ENCODE measurements at places on chromosomes 2 and 18. TPM values are rescaled to one million over a fixed set of nuclear protein-coding genes. Genes with fewer than 3 reads are reported as not detected.

DNA sequence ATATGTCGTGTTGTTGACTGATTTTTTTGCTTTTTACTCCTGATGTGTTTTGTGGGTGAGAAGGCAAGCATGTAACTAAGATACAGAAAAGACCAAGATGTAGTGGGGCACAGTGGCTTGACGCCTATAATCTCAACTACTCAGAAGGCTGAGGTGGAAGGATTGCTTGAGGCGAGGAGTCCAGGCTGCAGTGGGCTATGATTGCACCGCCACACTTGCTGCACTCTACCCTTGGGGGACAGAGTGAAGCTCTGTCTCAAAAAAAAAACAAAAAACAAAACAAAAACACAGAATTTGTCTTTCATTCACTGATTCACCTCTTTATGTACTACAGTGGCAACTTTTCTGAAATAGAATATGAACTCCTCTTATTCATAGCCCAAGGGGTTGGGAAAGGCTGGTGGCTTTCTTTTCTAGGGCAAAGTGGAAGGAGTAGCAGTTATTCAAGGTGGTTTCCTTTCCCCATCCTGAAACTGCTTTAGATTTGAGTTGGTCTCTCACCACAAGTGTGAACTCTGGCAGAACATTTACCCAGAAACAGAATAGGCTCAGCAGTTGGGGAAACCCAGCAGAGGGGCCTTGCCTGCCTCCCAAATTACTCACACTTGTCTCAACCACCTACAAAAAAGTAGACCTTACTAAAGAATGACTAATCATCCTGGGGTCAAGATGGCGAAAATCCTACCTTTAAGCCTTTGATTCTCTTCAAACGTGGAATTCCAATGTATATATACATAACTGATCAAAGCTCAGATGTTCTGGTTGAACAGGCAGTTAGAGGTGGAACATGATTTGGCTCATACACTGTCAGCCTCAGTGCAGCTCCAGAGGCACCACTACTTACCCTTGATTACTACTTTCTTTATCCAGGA is 6.5 kb downstream of the TANK start:
- DNase-seq: no peak

DNA sequence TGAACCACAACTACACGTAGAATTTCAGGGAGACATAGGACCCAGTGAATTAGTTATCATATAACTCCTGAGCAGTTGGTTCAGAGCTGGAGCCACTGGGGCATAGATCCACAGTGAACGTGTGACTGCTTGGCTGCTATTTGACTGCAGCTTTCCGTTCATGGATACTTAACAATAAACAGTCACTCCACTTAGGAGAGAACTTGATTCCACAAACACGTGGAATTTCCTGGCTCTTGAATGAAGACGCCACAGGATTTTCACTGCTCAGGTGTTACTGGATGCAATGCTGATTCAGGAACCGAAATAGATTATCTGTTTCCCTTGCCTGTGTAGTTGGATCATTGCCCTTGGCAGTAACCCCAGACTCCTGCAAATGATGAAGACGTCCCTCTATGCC is 679.1 kb upstream of the ZEB2 start:
- DNase-seq: peak; percentile 64

- DNase-seq: no peak
These were observed 39.4 kb upstream of the NCKAP5 start for GRCh38 chr2:133607679-133608078.

DNA sequence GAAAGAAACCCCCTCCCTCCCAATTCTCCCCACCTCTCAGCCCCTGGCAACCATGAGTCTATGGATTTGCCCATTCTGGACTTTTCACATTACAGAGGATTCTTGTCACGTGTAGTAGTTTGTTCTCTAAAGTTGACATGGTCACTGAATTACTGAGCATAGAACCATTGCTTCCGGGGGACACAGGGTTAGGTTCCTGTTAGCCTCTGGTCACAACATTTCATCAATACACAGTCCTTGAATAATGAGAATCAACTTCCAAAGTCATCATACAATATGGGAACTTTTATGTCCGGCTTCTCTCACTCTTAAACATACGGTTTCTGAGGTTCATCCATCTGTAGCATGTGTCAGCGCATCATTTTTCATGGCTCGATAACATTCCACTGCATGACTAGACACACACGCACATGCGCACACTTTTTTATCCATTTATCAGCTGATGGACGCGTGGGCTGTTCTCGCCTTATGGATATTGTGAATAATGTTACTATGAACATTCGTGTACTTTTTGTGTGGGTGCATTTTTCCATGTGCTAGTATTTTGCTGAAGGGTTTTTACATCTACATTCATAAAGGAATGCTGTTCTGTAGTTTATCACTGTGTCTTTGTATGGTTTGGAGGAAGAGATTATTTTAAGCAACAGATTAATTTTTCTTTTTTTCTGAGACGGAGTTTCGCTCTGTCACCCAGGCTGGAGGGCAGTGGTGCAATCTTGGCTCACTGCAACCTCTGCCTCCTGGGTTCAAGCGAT is 48.1 kb downstream of the PARD6G start:
- DNase-seq: peak; percentile 60

- no peak for DNase-seq
These were observed 324.0 kb downstream of the PARD3B start for GRCh38 chr2:204869132-204869823.

DNA sequence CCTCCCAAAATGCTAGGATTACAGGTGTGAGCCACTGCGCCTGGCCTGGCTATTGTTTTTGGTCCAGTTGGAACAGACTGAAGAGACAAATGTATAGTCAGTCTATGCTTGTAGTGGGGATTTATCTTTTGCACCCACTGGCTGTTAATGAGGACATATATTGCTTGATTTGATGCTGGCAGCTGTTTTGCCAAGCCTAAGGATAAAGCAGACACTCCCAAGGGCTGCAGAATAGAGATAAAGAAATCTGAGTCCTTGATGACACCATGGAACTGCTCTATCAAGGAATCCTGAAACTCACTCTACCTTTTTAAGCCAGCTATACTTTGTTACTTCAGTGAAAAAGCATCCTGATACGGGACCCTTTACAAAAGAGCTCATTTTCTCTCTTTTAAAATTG is 43.1 kb upstream of the ENOSF1 start:
- DNase-seq: no peak

LHCGR gene
- total RNA-seq: 3.0 TPM

RIT2 gene
- total RNA-seq: not detected
